ENCODE measurements at places on chromosomes 4 and X.

- no peak for DNase-seq
Observed at GRCh38 chrX:24282381-24283126, 31.3 kb downstream of the SUPT20HL2 start.

GRCh38 chrX:42246814-42247213, 323.5 kb upstream of the CASK start:
- no peak for DNase-seq

GRCh38 chrX:68627986-68628385, 19.5 kb upstream of the STARD8 start:
- DNase-seq: no peak

DNA sequence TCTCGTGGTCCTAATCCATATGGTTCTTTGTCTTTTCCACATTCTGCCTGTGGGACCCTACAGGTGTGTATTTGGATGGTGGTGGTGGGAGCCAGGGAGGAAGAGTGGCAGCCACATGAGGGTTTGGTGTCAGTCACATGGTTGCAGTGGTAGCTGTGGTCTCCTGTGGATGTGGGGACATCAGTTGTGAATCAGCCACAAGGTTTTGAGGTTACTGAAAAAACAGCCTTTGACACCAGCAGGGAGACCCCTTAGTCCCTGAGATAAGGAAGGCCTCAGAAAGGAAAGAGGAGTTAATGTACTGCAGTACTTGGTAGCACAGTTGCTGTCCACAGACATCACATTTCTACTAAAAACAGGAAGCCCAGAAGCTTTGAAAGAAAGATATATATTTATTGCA, 15.8 kb upstream of the GAGE10 start:
- no peak for DNase-seq

GRCh38 chr4:121168446-121169281, 4.5 kb upstream of the TNIP3 start:
- no peak for DNase-seq

- no peak for DNase-seq
Observed at GRCh38 chr4:78610546-78611214, 59.1 kb downstream of the ANXA3 start.

DNA sequence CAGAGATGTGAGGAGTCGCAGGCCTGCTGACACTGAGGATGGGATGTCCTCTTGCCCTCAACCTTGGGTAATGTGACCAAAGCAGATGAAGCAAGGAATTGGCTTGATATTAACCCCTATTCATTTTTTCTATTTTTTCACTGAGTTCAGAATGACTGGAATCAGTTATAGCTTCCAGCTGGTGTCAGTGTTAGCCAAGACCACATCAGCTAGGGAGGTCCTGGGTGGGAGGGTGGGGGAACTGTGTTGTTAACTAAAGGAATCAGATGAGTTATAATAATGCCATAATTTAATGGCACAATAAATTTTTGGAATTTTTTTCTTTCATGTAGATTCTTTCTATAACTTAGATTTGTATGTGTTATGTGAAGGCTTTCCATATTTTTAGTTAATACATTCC, 91.9 kb downstream of the EGF start:
- no peak for DNase-seq

DNA sequence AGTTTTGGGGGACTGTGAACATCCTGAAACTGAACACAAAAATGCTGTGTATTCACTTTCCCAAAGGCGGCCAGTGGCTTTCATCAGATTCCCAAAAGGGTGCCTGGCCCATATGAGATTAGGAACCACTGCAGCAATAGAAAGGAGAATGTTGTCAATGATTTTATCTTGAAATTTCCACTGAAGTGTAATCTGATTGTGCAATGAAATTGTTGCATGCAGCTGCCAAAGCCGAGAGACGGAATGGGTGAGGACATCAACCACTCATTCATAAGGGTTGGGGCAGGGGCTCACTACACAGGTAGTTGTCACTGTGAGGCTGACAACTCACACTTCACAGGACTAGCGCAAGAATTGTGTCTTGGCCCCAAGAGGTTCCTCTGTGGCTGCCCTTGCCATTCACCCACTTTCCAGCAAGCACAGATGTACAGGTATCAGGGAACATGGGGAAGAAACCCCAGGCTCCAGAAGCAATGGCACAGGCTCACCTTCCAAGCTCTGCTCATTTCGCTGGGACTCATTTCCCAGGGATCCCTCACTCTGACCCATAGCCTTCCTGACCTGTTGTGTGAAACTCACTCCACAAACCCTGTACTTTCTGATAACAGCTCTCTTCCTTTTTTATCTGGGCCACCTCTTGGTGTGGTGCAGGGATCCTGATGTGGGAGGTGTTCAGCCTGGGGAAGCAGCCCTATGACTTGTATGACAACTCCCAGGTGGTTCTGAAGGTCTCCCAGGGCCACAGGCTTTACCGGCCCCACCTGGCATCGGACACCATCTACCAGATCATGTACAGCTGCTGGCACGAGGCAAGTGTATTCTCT, 48.8 kb downstream of the BMX start:
- DNase-seq: no peak

GRCh38 chrX:17062065-17062464, 115.6 kb downstream of the REPS2 start:
- DNase-seq: no peak

DNA sequence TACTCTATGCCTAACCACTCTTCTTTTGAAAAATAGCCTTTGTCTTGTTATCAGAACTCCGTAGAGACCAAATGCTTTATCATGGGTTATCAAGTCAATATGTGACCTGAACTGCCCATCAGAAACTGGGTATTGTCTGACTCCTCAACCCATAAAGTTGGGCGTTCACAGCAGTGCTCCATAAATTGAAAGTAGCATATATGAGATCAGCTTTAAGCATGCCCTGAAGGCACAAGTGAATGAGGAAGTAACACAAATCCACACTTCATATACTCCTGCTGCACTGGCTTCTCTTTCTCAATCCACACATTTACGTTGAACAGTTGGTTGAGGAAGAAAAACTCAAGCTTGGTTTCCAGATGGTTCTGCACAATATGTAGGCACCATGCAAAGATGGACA, 1106.0 kb downstream of the STIM2 start:
- DNase-seq: no peak

DNA sequence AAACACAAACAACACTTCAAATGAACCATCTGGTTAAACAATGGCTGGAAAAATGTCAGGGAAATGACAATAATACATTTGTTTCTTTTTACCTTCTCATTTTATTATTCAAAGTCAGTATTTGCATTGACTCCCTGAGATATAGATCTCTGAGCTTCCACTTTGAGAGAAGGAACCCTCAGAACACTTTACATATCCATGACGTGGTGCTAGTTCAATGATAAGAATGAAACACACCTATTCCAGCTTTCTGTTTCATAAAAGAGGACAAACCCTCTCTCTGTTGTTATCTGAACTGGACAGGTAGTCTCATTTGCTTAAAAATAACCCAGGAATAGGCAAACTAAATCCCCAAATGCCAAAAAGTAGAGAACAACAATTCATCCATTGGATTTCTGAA, 65.3 kb upstream of the CCSER1 start:
- no peak for DNase-seq

DNA sequence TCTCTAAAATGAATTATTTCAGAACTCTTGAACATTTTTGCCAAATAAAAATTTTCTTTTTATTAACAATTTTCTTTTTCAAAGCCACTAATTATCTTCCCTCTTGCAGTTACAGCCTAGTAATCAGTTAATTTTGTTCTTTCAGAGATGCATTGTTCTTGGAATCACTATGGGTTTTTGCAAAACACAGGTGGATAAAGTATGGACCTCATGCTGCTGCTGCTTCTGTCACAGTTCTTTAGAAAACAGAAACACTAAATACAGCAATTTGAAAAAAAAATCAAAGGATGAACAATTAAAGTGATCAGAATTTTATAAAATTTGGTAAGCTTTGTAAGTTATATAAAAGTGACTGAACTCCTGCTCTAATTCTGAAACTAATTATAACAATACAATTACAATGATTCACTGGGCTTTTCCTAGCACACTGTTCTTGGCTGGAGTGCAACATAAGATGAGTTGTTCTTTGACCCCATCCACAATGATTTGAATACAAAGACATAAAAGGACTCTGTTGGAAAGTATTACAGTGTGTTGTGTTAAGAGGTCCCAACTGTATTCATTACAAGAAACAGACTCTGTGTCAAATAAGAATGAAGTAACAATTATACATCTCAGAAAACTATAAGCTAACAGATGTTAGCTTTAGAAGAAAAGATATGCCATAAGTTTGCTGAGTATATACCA, 59.4 kb upstream of the GK2 start:
- no peak for DNase-seq

- no peak for DNase-seq
Observed at GRCh38 chr4:94595880-94596483, 144.2 kb downstream of the PDLIM5 start.

GRCh38 chrX:43656005-43656494, at the start of gene MAOA:
TSS of gene MAOA (plus strand) at chrX:43656299. CDS start at chrX:43656342, 43 bp downstream.
- no peak for DNase-seq

GRCh38 chr4:122731676-122732075, 828 bp upstream of the BBS12 start:
- no peak for DNase-seq

- DNase-seq: no peak
Observed at GRCh38 chr4:109435635-109436034, 2.0 kb downstream of the SEC24B start.

- no peak for DNase-seq
Observed at GRCh38 chr4:15405018-15405417, 22.8 kb upstream of the C1QTNF7 start.

GRCh38 chr4:83370640-83370906, 35.9 kb upstream of the HPSE start:
- no peak for DNase-seq

DNA sequence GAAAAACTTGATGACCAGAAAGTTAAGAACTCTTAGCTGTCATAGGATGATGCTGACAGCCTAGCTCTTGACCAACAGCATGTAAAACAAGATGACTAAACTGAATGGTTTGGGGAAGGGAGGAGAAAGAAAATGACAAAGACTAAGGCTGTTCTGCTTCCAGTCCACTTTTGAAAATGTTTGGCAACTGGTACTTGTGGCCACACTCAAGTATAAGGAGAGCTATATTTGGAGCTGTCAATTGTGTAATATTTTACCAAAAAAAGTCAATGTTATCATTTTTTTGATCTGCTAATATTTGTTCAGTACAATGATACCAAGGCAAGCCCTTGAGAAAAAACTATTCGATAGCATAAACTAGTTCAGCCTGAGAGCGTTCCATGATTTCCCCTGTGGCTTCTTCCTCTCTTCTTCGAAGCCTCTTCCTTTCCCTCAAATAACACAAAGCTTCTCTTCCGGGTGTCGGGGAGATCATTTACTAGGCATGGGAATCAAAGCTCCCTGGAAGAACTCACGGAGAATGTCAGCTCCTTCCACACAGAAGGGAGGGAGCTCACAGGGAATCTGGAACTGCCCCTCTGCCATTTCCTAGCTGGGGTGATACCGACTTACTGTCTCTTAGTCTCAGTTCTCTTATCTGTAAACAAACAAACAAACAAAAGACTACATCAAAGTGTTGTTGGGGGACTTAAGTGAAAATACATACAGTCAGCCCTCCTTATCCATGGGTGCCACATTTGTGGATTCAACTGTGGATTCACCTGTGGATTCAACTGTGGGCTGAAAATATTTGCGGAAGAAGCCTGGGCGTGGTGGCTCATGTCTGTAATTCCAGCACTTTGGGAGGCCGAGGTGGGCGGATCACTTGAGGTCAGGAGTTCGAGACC, 82.6 kb downstream of the SCD5 start:
- no peak for DNase-seq

DNA sequence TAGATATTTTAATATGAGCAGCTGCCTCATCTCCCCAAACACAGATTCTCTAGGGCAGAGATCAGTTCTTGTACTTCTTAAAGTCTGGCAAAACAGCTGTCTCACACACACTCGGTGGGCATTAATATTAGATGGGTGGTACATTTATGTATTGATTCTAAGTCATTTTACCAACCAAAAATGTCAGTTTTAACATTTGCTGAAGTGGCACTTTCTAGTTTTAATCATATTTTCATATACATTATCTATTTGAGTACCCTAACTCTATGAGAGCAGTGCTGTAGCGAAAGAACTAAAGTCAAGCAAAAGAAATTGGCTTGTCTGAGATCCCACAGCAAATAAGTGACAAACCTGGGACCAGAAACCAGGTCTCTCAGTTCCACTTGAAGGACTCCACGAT, 134.5 kb upstream of the SPRY1 start:
- no peak for DNase-seq

- DNase-seq: no peak
Observed at GRCh38 chrX:148612431-148612830, 112.0 kb downstream of the AFF2 start.

GRCh38 chr4:168674077-168674747, 177.4 kb downstream of the PALLD start:
- DNase-seq: no peak

- no peak for DNase-seq
Observed at GRCh38 chr4:138202686-138203085, 39.5 kb downstream of the SLC7A11 start.

GRCh38 chrX:97224148-97224547, 340.4 kb downstream of the RPA4 start:
- no peak for DNase-seq

- no peak for DNase-seq
Observed at GRCh38 chrX:34770511-34770910, 113.4 kb upstream of the TMEM47 start.

DNA sequence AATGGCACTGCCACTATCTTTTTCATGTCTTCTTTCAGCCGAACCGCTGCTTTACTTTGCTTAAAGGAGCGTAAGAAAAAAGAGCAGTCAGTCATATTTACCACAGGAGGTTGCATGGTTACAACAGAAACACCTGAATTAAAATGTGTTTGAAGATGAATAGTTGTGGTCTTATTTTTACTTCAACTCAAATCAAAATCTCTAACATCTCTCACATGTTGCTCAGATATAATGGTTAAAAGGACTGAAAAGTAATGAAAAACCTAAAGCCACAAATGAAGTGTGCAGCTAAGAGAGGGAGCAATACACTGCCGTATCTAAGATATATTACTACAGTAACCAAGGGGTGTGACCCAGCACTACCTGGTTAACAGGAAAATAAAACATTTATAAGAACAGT, 27.4 kb downstream of the FAM13A start:
- DNase-seq: no peak

GRCh38 chr4:85953651-85954018, 406.2 kb downstream of the MAPK10 start:
- DNase-seq: peak; percentile 12

- no peak for DNase-seq
Observed at GRCh38 chr4:153645183-153645582, 38.9 kb upstream of the TLR2 start.

DNA sequence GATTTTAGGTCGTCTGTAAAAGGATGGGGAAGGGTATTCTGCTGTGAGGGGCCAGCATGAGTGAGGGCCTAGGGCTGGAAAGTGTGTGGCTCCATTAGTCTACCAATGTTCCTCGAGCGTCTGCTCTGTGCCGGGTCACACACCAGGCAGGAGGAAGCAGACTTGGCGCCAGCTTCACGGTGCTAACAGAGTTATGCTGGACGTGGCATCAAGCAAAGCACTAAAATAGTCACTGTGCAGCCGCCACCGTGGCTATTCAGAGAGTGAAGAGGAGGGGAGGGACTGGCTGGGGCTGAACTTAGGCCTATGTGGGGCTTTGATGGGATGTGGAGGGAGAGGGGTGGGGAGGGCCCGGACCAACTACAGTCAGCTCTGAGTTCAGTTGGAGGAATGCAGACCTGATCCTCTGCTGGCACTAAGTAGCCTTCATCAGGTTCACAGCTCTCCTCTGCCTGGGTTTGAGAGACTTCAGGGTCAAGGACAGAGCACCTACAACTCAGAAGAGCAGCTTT, 83.9 kb upstream of the MSX1 start:
- no peak for DNase-seq

All from H54 (cell line).